ENCODE measurements at places on chromosomes 11 and 22.

DNA sequence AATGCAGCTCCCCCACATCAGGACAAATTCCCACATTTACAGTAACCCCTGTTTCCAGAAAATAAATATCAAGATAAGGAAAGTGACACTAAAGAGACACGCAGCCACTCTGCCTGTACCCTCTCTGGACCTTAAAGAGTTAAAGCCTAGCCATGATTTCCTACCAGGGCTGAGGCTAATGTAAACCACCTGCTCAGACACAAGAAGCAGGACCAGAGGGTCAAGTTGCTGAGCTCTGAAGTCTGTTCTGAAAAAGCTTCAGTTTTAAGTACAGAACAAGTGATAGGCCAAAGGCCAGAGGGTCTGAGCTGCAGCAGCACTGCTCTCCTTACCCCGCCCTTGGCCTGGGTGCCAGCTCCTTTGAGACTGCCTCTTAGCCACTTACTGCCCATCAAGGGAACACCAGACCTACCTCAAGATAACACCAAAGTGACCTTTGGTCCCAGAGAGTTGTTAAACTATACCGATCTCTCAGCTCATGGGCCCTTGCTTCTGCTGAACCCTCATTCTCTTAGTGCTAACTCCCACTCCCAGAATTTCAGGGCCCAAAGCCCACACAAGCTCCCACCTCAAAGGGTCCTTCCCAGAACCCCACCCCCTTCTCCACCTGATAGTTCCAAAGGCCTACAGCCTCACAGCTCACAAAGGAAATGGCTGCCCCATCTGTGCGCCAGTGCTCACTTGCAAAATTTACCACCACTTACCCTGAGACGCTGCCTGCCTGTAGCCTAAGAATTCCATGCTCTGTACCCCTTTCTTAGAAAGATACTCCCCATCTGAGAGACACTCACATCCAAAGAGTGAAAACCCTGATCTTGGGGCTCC lies 40.5 kb downstream of the IL18BP start:
- DNase-seq = no peak

- DNase-seq = peak; percentile 92
Observed at GRCh38 chr11:124402326-124402922, 3.6 kb upstream of the OR8B3 start.

DNA sequence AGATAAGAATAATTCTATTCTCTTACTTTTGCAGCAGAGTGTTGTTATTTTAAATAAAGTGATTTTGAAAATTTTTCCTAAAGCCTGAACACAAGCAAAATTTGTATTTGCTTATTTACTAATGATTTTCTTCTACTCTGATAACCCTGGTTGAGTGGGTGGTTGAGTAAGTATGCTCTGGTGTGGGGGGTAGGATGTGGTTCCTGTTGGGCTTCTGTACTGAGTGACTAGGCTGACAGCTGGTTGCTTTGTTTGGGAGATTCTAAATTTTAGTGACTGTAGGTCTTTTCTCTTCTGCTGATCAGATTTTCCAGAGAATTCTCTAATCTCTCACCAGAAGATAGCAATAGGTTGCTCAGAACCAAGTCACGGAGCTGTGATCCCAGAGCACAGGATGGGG lies 61.6 kb downstream of the METTL15 start:
- peak; percentile 26 for DNase-seq

- DNase-seq = no peak
Observed at GRCh38 chr22:38009000-38009806, 24.8 kb upstream of the SOX10 start.

- no peak for DNase-seq
Observed at GRCh38 chr11:101435408-101435973, 148.3 kb downstream of the TRPC6 start.

DNA sequence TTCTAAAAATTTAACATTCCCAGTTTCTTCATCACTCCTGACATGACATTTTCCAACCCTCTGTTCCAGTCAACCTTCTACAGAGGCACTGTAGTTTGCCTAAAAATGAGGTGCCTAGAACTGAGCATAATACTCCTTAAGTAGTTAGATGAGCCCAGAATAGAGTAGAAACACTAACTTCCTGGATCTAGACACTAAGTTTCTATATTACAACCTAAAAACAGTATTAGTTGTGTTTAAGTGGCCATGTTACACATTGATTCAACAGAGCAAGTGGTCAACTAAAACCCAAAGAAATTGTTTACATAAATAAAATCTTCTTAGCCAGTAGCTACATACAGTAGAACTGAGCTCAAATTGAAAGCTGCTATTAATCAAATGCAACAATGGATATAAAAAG lies 1.3 kb downstream of the HPS5 start:
- no peak for DNase-seq

GRCh38 chr11:113446938-113447337 lies 28.3 kb downstream of the DRD2 start:
- no peak for DNase-seq

DNA sequence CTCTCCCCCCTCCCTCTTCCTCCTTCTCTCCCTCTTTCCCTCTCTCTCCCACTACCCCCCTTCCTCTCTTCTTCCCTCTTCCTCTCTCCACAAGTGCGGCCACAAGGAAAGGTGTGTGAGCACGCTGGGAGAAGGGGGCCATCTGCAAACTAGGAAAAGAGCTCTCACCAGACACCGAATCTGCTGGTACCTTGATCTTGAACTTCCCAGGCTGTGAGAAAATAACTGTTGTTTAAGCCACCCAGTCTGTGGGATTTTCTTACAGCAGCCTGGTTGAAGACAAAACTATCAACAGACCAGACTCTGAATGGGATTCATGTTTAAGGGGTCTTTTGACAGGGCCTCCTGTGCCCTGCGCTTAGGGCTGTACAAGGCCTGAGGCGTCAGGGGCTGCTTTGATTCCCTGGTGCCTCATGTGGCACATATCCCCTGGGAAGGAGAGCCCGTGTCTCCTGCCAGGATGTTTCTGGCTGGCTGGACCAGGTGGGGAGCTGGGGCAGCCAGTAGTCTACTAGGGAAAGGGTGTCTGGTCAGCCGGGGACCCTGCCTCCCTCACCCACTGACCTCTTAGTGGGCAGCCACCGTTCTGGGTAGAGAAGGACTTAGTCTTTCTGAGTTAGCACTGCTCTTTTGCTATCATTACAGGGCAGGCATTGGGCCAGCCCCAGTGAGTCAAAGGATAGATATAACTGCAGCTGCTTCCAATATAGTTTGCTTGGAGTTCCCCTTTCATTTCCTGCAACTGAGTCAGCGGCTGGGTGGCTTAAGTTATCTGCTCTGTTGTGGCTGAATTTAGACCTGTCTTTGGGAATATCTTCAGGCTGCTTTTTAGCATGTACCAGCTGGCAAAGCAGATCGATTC lies 6.2 kb downstream of the PANX1 start:
- DNase-seq = peak; percentile 85

GRCh38 chr11:57619331-57619730 lies 21.8 kb downstream of the SERPING1 start:
- DNase-seq = no peak

DNA sequence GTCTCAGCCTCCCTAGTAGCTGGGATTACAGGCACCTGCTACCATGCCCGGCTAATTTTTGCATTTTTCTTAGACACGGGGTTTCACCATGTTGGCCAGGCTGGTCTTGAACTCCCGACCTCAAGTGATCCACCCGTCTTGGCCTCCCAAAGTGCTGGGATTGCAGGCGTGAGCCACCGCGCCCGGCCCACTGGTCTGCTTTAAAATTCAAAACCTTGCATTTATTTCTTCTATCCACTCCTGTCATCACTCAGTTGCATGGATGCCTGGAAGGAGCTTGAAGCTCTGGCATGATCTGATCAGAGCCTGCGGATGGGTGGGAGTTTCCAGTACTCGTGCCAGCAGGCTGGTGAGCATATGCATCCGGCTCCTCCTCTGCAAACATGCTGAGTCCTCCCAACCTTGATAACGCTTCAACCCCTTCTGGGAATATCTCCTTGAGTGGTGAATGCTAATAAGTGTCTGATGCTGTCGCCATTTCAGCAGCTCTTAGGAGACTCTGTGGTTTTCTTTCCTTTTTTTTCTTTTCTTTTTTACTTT lies 39.6 kb downstream of the UBASH3B start:
- DNase-seq = peak; percentile 51

- no peak for DNase-seq
Observed at GRCh38 chr22:44330188-44330743, 17.5 kb upstream of the SHISAL1 start.

DNA sequence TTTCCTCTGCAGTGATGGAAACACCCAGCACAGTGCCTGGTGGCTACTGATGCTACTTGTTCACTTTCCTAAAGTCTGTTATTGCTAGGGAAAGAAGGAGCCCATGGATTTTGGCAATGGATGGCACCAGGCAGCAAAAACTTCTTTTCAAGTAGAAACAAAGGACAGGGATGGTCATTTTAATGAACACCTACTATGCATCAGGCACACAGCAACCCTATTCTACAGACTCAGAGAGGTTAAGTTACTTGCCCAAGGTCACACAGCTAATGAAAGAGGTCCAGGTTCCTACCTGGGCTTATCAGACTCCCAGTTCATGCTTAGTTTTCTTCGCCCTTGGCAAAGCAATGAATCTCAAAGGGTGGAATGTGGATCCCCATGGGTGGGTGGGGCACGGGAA lies 36.9 kb upstream of the CD82 start:
- DNase-seq = no peak

- DNase-seq = peak; percentile 89
Observed at GRCh38 chr11:12540913-12541582, 133.2 kb upstream of the TEAD1 start.

- no peak for DNase-seq
Observed at GRCh38 chr11:10443721-10444235, 11.3 kb upstream of the AMPD3 start.

- no peak for DNase-seq
Observed at GRCh38 chr22:47919001-47919441, 1156.6 kb downstream of the TBC1D22A start.

- DNase-seq = no peak
Observed at GRCh38 chr11:12812849-12813248, 138.6 kb downstream of the TEAD1 start.

- peak; percentile 57 for DNase-seq
Observed at GRCh38 chr11:66617155-66617834, 865 bp downstream of the RBM14 start.

- peak; percentile 63 for DNase-seq
Observed at GRCh38 chr22:44625981-44626687, 75.9 kb upstream of the PRR5 start.

DNA sequence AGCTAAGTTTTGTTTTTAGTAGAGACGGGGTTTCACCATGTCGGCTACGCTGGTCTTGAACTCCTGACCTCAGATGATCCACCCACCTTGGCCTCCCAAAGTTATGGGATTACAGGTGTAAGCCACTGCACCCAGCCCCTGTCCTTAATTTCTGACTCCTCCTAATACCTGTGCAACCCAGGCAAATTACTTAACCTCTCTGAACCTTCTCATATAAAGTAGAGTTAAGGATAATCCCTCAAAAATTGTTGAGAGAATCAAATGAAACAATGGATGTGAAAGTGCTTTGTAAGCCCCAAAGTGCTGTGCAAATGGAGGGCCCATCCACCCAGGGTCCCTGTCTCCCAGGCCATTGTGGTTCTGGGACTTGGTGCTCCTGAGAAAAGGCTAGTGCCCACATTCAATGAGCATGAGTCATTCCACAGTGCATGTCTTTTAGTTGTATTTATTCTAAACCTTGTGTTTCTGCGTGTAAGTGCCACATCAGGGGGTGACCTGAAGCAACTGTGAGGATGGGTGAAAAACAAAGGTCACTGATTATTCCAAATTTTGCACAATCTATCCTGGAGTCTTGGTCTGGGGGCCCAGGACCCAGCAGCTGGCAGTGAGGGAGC lies 61.4 kb upstream of the PTPRJ start:
- DNase-seq = peak; percentile 43

GRCh38 chr11:12975195-12975594 lies 33.9 kb upstream of the RASSF10 start:
- DNase-seq = no peak

DNA sequence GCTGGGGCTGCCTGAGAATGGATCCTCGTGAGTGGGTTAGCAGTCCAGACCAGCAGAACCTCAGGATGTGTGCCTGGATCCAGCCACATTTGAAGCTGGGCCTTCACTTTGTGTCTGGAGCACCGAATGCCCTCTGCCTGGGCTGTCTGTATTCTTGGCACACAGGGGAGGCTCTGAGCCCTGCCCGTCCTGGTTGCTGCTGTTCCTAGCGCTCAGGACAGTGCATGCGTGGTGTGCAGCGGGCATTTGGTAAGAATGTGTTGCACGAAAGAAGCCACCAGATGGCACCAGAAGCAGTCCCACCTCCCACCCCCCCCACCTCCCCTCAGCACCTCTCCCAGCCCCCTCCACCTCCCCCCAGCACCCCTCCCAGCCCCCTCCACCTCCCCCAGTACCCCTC lies 4.1 kb upstream of the MAPK11 start:
- peak; percentile 67 for DNase-seq

DNA sequence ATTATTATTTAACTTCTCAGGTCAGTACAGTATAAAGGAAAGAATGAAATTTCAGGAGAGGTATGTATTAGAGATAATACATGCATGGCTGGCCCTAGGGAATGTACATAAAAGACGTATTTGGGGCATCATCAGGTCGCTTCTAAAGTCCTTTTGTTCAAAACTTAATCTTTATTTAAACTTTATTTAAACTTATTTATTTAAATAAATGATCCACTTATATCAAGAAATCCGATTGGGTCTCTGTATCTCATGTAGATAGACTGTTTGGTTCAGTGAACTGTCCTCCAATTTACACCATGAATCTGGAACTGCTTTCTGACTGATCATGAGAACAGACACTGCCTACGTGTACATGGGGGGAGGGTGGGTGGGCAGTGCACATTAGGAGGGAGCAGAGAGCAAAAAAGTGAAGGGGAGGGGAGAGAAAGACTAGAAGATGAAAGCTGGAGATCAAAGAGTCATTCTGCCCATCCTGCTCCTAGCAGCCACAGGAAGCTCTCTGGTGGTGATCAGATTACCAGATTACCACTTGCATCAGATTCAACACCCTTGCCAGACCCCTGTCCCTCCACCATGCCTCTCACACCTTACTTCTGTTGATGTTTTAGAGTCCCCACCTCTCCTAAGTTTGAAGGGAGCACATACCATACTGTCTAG lies 92.1 kb upstream of the MTMR2 start:
- no peak for DNase-seq

- DNase-seq = no peak
Observed at GRCh38 chr11:12499071-12499470, 121.7 kb downstream of the PARVA start.

DNA sequence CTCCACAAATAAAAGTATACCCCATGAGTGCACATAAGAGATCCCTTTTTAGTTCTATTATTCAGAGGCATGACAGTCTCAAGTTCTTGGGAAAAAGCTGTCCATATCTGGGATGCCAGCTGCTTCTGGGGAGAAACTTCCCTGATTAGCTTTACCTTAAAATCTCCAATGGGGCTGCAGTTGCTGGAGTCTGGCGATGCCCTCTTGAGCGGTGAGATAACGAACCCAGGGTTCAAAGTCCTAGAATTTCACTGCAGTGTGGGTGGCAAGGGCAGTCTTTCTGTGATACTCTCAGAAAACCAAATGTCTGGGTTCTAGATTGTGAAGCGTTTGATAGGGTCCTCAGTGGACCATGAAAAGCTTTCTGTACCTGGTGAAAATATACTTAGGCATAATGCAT lies 7.4 kb upstream of the PRR33 start:
- no peak for DNase-seq

GRCh38 chr11:15816260-15816871 lies 540.0 kb downstream of the SOX6 start:
- peak; percentile 93 for DNase-seq

Data from fibroblast of pulmonary artery (primary cell).